ENCODE measurements at places on chromosomes 13 and 19.
A peak's percentile ranks its signal among the peaks of the same experiment; 100 is the strongest.

DNA sequence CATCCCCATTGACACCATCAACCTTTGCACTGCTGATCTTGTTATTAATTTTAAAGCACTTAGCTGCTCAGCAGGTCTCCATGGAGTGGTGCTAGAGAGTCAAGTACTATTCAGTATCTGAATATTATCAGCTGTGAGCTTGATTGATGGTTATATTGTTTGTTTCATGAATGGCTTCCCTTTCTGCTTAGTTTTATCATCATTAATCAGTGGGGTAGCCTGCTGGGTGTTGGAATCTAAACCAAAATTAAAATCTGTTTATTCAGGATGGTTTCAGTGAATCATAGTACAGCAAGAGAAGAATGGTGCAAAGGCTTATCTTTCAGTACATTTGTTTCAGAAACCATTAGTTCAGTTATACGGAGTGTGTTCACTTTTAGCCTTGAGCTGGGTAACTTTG is 42.5 kb upstream of the SCEL start:
- DNase-seq, result no peak

DNA sequence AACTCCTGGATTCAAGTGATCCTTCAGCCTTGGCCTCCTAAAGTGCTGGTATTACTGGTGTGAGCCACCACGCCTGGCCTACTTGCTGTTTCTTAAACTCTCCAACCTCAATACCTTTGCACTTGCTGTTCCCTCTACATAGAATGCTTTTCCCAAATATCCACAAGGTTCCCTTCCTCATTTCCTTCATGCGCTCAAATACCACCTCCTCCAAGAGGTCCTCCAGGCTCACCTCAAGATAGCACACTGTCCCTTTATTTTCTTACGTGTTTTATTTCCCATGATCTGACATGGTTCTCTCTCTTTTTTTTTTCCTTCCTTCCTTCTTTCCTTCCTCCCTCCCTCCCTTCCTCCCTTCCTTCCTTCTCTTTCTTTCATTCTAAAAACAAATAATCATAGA is 13.5 kb downstream of the RDH8 start:
- no peak for DNase-seq

- no peak for DNase-seq
These were observed 51.5 kb upstream of the FAM216B start for GRCh38 chr13:42729857-42730402.

GRCh38 chr13:112592181-112592580 is 4.2 kb upstream of the TUBGCP3 start:
- DNase-seq, result no peak

DNA sequence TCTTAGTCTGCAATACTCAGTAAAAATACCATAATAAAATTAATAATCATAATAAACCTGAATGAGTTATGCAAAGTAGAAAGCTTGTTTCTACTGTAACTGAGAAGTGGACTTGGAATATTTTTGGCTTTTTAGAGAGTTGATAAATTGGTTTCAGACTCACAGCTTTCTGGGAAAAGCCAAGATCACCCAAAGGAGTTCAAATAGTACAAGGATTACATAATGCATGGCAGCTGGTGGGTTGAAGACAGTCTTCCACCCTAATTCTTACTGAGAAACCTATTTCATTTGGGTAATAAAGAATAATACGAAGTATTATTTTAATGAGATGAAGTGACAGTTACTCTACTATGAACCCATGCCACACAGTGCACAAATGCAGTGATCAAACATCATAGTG is 139.4 kb upstream of the KLF12 start:
- no peak for DNase-seq

GRCh38 chr13:63979951-63980350 is 2564.3 kb upstream of the PCDH20 start:
- no peak for DNase-seq

DNA sequence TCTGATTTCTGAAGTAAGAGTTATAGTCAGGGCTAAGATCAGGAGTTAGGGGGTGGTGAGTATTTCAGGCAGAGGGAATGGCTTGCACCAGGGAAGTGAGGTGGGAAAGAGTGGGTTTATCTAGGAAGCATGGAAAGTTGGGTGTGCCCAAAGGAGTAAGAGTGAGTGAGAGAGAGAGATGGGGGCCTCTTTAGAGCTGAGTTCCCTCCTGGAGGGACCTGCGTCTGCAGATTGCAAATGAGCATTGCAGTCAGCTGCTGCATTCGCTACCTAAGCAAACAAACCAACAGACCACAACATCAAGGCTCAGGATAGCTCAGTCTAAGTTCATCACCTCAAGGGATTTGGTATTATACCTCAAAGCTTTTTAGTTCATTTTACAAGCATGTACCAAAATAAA is 405.8 kb downstream of the FGF9 start:
- DNase-seq, result no peak

DNA sequence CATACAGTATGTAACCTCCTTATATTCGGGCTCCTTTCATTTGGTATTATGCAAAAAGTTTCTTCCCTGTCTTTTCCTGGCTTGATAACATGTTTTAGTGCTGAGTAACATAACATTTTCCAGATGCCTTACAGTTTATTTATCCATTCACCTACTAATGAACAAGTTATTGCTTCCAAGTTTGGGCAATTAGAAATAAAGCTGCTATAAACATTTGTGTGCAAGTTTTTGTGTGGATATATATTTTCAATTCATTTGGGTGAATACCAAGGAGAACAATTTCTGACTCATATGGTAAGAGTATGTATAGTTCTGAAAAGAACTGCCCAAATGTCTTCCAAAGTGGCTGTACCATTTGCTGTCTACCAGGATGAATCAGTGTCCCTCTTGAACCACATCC is 360.9 kb downstream of the PCDH17 start:
- DNase-seq, result no peak

DNA sequence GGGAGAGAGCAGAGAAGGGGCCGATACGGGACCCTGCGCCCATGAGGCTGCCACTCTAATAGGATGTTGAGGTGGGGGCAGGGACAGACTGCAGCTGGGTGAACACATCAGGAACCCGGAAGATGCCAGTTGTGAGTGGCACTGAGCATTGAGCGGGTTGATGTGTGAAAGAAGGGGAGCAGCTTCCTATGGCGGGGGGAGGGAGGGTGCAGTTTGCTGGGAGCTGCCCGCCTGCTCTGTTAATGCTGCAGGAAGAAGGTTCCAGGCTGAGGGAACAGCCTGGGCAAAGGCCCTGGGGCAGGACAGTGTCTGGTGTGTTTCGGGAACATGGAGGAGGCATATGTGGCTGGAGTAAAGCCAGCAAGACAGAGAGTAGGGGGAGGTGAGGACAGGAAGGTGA is 29.8 kb downstream of the DNM2 start:
- no peak for DNase-seq

- peak; percentile 28 for DNase-seq
These were observed 7.1 kb upstream of the PDE4C start for GRCh38 chr19:18233224-18233825.

DNA sequence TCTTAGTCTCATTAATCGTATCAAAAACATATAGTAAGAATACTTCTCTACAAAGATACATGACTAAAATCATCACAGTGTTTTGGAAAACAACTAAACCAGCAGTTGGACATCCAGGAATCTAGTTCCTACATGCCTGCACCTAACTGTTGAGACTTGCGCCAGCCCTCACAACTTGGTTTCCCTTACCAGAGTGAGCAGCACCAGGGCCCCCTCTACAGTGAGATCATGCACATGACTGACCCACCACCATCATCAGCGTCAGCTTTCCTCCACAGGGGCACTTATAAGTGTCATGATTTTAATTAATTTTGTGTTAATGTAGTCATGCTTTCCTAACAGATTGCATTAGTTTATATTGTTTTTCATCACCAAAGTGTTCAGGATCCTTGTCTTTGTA is 1322.0 kb downstream of the EFNB2 start:
- no peak for DNase-seq

GRCh38 chr19:28322945-28323344 is 890.0 kb downstream of the UQCRFS1 start:
- DNase-seq, result no peak

GRCh38 chr13:78326633-78327032 is 276.7 kb downstream of the POU4F1 start:
- DNase-seq, result no peak

DNA sequence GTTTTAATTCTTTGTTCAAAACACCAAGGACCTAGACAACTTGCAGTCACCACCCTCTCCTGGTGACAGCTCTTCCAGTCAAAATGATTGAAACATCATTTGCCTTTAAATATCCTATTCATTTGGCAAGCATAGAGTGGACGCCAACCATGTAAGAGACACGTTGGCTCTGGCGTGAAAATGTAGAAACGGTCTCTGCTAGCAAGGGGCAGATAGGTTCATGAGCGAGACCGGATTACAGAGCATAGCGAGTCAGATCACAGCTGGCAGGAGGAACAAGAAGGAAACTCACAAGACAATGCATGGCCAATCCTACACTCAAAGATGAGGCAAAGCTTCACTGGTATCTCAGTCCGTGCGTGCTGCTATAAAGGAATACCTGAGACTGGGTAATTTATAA is 759.5 kb downstream of the UQCRFS1 start:
- no peak for DNase-seq

DNA sequence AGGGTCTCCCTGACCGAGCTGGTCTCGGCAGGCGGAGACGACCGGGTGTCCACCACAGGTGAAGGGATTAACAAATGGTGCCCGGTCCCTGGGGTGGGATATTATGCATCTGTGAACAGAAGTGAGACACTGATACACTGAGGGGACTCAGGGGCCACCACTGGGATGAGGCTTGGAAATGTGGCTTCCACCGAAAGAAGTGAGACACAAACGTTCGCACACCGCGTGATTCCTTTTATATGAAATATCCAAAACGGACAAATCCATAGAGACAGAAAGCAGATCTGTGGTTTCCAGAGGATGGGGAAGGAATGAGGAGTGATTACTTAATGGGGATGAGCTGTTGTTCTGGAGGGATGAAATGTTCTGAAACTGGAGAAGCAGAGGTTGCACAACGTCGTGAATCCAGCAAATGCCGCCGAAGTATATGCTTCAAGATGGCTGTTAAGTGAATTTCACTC is 47.5 kb downstream of the C13orf46 start:
- DNase-seq, result no peak

DNA sequence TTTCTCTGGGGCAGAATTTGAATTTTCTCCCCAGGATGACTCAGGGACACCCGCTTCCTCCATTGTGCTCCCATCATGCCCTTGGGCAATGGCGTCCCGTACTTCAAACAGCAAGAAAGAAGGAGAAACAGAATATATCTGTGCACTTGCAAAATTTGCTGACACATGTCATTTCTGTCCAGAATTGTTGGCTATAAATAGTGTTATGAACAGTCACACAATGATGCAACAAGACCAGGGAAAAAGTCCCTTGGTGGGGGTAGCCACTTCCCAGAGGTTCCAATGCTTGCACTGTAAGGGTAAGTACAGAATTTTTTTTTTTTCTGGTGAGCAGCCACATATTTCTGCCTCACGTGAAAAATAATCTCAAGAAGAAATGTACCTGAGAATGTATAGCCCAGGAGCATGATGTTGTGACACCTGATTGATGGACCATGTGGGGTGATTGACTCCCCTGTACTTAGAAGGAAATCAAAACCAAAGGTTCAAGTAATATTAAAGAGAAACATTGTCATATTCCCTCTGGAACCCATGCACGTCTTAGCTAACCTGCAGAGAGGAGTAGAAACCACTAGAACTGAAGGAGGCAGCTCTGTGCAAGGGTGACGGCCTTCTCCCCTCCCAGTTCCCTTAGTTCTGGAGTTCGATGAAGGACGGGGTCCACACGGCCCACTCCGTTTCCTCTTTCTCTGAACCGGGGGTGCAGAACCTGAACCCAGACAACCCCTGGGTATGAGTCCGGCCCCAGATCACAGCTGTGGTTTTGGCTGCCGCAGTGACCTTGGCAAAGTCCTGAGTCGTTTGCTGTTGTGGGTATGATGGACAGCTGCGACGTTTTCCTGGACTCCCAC is 9.3 kb upstream of the LAIR1 start:
- no peak for DNase-seq

DNA sequence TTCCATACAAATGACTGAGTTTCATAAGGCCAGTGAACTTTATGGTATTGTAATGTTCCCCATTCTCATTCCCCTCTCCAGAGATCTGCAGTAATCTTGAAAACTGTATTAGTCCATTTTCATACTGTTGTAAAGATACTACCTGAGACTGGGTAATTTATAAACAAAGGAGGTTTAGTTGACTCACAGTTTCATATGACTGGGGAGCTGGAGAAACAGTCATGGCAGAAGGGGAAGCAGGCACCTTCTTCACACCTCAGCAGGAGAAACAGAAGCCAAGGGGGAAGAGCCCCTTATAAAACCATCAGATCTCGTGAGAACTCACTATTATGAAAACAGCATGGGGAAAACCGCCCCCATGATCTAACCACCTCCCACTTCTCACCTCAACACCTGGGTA is 318.7 kb upstream of the KLF12 start:
- no peak for DNase-seq

GRCh38 chr13:72884101-72884500 is 102.2 kb downstream of the PIBF1 start:
- DNase-seq, result no peak

DNA sequence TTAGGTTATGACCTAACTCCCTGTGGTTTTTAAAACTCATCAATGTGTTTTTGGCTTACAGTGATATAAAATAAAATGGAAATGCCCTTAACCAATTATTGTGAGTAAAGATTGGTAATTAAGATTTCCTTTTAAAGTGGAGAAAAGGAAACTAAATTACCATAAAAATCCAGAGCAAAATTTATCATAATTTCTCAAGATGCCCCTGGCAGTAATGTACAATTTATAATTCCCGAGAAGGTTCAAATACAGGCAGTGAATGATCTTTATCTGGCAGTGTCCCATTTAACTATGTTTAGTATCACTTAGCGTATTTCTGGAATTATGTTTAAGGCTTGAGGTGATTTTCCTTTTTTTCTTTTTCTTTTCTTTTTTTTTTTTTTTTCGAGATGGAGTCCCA is 61.5 kb downstream of the ESD start:
- DNase-seq, result no peak

DNA sequence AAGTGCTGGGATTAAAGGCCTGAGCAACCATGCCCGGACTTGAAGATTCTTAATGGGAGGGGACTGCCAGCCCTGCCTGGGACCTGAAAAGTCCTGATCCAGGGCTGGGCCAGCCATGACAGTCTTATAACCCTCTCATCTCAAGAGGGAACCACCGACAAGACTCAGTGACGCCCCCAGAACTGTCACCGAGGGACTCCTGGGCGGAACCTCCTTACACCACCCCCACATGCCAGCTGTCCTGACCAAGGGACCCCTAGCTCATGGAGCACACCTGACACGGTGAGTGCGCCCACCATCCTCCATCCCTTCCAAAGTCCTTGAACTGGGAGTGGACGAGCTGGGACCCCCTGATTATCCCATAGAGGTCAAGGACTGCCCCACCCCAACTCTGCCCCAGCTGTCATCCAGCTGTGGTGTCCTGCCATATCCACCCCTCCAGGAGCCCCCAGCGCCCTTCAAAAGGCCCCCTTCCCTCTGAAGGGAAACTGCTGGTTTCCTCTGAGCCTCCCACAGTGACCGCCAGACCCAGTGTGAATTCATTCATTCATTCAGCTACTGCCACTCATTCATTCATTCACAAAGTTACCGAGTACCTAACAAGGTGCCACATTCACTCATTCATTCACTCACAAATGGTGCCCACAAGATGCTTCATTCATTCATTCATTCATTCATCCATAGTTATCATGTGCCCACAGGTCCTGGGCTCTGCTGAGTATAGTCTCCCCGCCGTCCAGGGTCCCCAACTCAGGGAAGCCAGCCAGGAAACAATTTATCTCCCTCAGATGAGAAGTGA is 3.7 kb downstream of the NDUFA11 start:
- DNase-seq, result no peak
